ENCODE measurements at places on chromosomes 5 and 9.
A peak's percentile ranks its signal among the peaks of the same experiment; 100 is the strongest.

GRCh38 chr5:78252715-78253114 is 41.8 kb downstream of the AP3B1 start:
- DNase-seq = no peak

GRCh38 chr5:32096891-32097595 is 77.1 kb downstream of the GOLPH3 start:
- DNase-seq = no peak

DNA sequence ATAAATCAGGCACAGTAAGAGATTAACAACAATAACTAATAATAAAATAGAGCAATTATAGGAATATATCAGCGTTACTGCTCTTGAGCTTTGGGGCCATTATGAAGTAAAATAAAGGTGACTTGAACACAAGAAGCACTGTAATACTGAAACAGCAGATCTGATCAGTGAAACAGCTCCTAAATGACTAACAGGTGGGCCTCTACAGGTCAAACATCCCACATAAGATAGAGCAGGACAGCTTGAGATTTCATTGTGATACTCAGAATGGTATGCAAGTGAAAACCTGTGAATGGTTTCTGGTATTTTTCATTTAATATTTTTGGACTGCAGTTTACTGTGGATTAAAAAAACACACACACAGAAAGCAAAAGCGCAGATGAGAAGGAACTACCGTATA is 24.0 kb upstream of the MAP3K1 start:
- no peak for DNase-seq

DNA sequence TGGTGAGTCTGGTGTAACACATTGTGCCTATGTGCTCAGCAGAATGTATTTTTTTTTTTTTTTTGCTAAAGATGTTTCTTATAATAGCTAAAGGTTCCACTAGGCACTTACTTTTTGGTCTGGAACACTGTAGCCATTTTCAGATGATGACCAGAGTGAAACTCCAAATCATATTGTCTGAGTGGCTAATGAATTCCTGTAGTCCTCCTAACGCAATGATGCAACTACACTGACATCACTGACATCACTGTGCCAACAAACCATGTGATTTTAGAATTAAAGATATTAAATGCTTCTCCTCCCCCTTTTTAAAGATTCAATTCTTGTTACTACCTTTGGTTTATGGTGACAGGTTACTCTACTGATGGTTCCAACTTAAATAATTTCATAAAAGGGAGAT is 28.8 kb downstream of the JAKMIP2 start:
- DNase-seq = no peak

- no peak for DNase-seq
Observed at GRCh38 chr5:9877488-9877887, 247.3 kb upstream of the TAS2R1 start.

GRCh38 chr5:136063778-136064465 is 35.1 kb downstream of the TGFBI start:
- DNase-seq = no peak

GRCh38 chr5:102955488-102955887 is 164.4 kb downstream of the GIN1 start:
- no peak for DNase-seq

GRCh38 chr5:169548315-169548714 is 35.3 kb upstream of the SPDL1 start:
- no peak for DNase-seq

DNA sequence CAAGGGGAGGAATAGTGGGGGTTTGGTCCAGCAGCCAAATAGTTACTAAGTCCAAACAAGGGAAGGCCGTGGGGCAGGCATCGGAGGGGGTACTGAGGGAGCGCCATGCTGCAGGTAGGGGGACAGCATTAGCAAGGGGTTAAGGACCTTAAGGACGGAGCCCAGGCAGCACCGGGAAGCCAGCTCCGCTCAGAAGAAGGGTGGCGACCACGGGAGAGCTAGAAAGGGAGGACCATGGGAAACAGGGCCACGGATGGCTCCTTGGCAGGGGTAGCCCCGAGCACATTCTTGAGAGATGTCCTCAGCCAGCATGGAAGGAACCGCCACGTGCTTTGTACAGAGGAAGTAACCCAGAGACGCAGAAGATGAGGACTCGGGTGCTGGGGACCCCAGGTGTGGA is 76.2 kb upstream of the STXBP1 start:
- DNase-seq = no peak

- no peak for DNase-seq
Observed at GRCh38 chr9:133606708-133607025, 2.5 kb downstream of the FAM163B start.

- DNase-seq = peak; percentile 96
Observed at GRCh38 chr9:128192601-128193371, 1.4 kb upstream of the CIZ1 start.

GRCh38 chr5:77211691-77212047 is 1.2 kb downstream of the PDE8B start:
- no peak for DNase-seq

- no peak for DNase-seq
Observed at GRCh38 chr5:43038496-43038989, 1.6 kb downstream of the ANXA2R start.

GRCh38 chr5:176446884-176447590 is 1.1 kb upstream of the FAF2 start:
- DNase-seq = no peak

All from SHP77 (cell line).